ENCODE measurements at places on chromosomes 12 and 14. TPM values are rescaled to one million over a fixed set of nuclear protein-coding genes. Genes with fewer than 3 reads are reported as not detected.

DNA sequence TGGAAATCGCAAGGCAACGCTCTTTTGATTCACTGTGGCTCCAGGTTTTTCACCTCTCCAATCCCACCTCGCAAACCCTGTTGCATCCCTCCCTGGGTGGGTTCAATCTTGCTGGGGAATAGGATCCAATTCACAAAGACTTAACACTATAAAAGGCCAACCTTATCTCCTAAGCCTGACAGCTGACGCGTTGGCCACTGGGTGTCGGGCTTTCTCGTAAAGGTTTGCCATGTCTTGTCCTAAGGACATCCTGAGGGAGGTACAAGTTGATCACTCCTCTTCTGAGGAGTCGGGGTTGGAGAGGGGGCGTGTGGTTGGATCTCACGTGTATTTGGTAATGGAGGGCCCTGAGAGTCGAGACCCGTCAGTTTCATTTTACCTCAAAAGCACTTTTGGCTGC, 112.6 kb upstream of the FZD10 start:
- no peaks in the 10 kb centered on the region for H3K36me3 ChIP-seq
- no peak for ATAC-seq
- H3K27me3 ChIP-seq, result peaks cover 88% of the 10 kb centered on the region
- no peak overlapping the region for H3K27ac ChIP-seq
- H3K4me3 ChIP-seq, result no peak overlapping the region

DNA sequence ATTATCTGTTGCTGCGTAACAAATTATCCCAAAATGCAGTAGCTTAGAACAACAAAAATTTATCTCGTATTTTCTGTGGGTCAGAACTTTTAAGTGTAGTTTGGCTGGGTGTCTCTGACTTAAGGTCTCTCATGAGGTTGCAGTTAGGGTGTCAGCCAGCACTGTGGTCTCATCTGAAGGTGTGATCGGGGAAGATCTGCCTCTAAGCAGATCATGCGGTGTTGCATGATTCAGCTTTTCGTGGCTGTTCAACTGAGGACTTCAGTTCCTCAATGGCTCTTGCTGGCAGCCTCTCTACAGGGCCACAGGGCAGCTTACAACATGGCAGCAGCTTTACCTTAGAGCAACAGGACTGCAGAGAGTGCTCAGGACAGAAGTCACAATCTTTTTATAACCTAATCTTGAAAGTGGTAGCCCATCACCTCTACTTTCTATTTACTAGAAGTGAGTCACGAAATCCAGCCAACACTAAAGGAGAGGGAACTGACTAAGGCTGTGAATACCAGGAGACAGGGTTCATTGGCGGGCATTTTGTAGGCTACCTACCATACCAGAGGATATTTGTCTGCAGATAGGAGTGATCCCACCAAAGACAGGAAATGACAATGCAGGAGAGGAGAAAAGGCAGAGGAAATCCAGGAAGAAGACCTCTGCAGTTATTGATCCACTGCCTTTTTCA, 1.8 kb upstream of the TMPRSS12 start:
- no peak overlapping the region for H3K27ac ChIP-seq
- ATAC-seq, result no peak
- no peaks in the 10 kb centered on the region for H3K36me3 ChIP-seq
- peaks cover 8% of the 10 kb centered on the region for H3K27me3 ChIP-seq
- H3K4me3 ChIP-seq, result no peak overlapping the region

- H3K27ac ChIP-seq, result no peak overlapping the region
- H3K4me3 ChIP-seq, result no peak overlapping the region
- ATAC-seq, result no peak
- H3K4me1 ChIP-seq, result peaks cover 6% of the 10 kb centered on the region
Measured at GRCh38 chr12:63994704-63995103, 150.2 kb downstream of the SRGAP1 start.

DNA sequence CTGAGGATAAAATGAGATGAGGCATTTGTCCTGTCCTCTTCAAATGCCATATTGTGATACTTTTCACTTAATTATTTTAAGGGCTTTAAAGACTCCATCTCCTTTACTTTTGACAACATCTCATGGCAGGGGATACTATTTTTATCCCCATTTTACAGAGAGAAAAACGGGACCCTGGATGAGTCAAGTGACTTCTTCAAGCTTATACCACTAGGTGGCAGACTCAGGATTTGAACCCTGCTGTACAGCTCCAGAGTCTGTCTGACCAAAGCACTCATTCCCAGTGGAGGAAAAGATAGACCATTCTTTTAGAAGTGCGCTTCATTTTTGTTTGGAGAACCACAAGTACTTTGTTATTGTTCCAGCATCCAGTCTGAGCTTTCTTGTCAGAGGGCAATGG, 1.7 kb upstream of the SMOC1 start:
- H3K27me3 ChIP-seq, result peaks cover 54% of the 10 kb centered on the region
- H3K4me1 ChIP-seq, result peaks cover 14% of the 10 kb centered on the region
- no peak overlapping the region for H3K27ac ChIP-seq
- H3K4me3 ChIP-seq, result no peak overlapping the region
- ATAC-seq, result no peak

GRCh38 chr14:31411218-31411727, 9.1 kb downstream of the HEATR5A start:
- H3K4me3 ChIP-seq, result no peak overlapping the region
- H3K27ac ChIP-seq, result no peak overlapping the region
- no peaks in the 10 kb centered on the region for H3K4me1 ChIP-seq
- H3K27me3 ChIP-seq, result no peaks in the 10 kb centered on the region
- H3K36me3 ChIP-seq, result no peaks in the 10 kb centered on the region

- H3K27me3 ChIP-seq, result no peaks in the 10 kb centered on the region
- H3K4me3 ChIP-seq, result no peak overlapping the region
- no peaks in the 10 kb centered on the region for H3K36me3 ChIP-seq
- H3K27ac ChIP-seq, result no peak overlapping the region
Measured at GRCh38 chr12:48446161-48446776, 26.1 kb upstream of the ANP32D start.

The GPR162 gene
- 3.9 TPM for total RNA-seq

The KRT86 gene
- not detected for total RNA-seq

The SGPP1 gene
- 17.3 TPM for total RNA-seq

The ZNF84 gene
- 16.2 TPM for total RNA-seq

The CCNB1IP1 gene
- 64.8 TPM for total RNA-seq

The ADSS1 gene
- total RNA-seq, result 32.2 TPM

The CDCA3 gene
- total RNA-seq, result 5.9 TPM

Data from gastroesophageal sphincter (tissue), 4 donors.